ENCODE measurements at places on chromosomes 11 and 22.

DNA sequence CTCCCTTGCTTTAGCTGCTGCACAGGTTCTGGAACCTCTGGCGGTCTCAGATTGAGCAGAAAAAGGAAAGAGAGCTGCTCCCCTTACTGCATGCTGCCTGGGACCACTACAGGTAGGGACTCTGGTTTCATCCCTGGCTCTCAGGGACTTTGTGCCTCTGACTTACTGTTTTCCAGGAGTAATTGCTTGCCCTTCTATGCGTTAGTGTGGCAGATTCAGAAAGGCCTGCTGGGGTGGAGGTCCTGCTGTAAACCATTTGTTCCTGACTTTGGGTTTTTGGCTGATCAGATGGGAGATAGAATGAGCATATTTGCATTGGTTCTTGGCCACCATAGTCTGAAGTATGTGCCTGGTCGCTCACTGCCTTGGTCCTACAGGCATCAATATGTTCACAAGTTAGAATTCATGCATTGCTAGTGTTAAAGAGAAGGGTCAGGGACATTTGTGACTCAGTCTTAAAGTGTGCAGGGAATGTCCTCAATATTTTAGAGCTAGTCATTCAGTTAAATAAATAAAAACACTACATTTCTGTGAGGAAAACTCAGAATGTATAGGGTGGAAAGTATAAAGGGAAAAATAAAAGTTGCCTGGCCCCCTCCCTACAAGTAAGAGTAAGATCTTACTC, 78.0 kb downstream of the PISD start:
- no peaks in the 10 kb centered on the region for H3K27me3 ChIP-seq
- DNase-seq: no peak
- peak overlapping the region; percentile 31 for H3K27ac ChIP-seq
- H3K36me3 ChIP-seq: no peaks in the 10 kb centered on the region

GRCh38 chr11:46361283-46362155, 14.3 kb downstream of the DGKZ start:
- no peak for DNase-seq
- no peak overlapping the region for H3K27ac ChIP-seq

- DNase-seq: no peak
- H3K4me3 ChIP-seq: no peak overlapping the region
- no peaks in the 10 kb centered on the region for H3K36me3 ChIP-seq
- no peak overlapping the region for H3K27ac ChIP-seq
- peaks cover 1% of the 10 kb centered on the region for H3K27me3 ChIP-seq
Measured at GRCh38 chr11:95732930-95733602, 56.5 kb downstream of the FAM76B start.

DNA sequence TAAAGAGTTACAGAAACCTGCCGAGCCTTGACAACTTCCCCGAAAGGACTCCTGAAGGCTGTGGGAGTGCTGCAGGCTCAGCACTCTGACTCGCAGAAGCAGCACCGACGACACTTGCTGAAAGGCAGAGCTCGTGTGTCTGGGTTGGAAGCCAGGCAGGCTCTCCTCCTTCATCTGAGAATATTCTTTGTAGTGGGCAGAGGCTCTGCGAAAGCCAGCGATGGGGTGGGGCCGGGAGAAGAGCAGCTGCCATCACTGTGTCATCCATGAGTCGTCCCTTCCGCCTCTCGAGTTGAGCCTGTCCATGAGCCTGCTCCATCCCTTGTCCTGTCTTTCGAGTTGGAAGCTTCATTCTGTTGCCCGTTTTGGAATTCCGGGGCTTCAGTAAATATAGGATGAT, 11.9 kb downstream of the GLB1L2 start:
- no peak overlapping the region for H3K4me3 ChIP-seq
- no peaks in the 10 kb centered on the region for H3K27me3 ChIP-seq
- no peak overlapping the region for H3K27ac ChIP-seq
- DNase-seq: no peak
- no peaks in the 10 kb centered on the region for H3K36me3 ChIP-seq
- peaks cover 5% of the 10 kb centered on the region for H3K4me1 ChIP-seq

- no peaks in the 10 kb centered on the region for H3K27me3 ChIP-seq
- H3K36me3 ChIP-seq: no peaks in the 10 kb centered on the region
- H3K4me3 ChIP-seq: no peak overlapping the region
Measured at GRCh38 chr22:48869788-48870187, 957.9 kb downstream of the BRD1 start.

GRCh38 chr11:12392672-12393071, 15.3 kb downstream of the PARVA start:
- no peaks in the 10 kb centered on the region for H3K36me3 ChIP-seq
- no peaks in the 10 kb centered on the region for H3K4me1 ChIP-seq
- no peaks in the 10 kb centered on the region for H3K27me3 ChIP-seq
- DNase-seq: no peak
- no peak overlapping the region for H3K4me3 ChIP-seq
- no peak overlapping the region for H3K27ac ChIP-seq

DNA sequence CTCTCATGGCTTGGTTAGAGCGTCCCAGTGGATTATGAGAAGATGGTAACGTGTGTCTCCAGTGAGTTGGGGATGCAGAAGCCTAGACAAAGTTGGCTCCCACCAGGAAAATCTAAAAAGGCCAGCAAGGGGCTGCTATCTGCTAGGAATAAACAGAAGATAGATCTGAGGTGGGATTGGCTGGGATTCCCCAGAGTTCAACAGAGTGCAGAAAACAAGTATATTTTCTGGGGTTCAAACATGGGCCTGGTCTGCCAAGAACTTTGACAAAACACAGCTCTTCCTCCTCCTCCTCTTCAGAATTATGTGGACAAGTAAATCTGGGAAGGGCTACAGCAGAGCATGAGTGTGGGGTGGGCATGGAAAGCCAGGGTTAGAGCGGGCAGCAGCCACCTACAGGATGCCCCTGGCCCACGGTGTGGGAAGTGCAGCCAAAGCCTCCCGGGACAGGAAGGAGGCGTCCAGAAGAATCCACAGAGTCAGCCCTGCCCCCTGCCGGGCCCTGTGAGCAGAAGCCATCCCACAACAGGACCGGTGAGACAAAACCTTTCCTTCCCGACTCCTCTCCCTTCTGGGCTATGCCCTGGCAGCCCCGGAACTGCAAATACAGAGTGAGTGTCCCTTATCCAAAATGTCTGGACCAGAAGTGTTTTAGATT, 67.1 kb downstream of the CD82 start:
- H3K27me3 ChIP-seq: no peaks in the 10 kb centered on the region
- no peak overlapping the region for H3K4me3 ChIP-seq
- H3K27ac ChIP-seq: no peak overlapping the region
- 0 out of 2 replicates have a peak, but pooled peaks cover 5% of the 10 kb centered on the region for H3K4me1 ChIP-seq
- peak; percentile 47 for DNase-seq

DNA sequence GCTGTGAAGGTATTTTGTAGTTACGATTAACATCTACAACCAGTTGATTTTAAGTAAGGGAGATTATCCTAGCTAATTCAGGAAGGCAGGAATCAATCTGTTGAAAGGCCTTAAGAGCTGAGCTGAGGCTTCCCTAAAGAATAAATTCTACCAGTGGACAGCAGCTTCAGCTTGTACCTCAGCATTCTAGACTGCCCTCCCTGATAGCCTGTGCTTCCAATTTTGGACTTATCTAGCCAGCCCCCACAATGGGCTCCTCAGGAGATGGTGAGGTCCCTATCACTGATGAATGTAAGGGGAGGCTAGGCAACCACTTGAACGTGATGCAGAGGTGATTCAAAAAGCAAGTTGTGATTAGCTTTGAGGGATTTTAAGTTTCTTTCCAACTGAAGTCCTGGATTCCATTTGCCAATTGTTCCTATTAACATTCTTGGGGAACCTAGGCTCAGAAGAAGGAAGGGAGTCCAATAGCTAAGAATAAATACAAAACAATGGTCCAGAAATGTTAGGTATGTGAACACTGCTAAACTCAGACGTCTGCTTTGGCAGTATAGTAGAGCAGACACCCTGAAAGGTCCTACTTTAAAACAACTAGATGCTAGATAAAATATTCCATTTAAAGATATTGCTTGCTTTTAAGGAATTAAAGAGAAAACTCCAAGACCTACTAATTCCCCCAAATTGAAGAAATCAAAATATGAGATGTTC, 404.3 kb upstream of the TENM4 start:
- no peak overlapping the region for H3K4me3 ChIP-seq
- DNase-seq: no peak
- no peaks in the 10 kb centered on the region for H3K4me1 ChIP-seq
- H3K27me3 ChIP-seq: no peaks in the 10 kb centered on the region
- H3K36me3 ChIP-seq: no peaks in the 10 kb centered on the region

DNA sequence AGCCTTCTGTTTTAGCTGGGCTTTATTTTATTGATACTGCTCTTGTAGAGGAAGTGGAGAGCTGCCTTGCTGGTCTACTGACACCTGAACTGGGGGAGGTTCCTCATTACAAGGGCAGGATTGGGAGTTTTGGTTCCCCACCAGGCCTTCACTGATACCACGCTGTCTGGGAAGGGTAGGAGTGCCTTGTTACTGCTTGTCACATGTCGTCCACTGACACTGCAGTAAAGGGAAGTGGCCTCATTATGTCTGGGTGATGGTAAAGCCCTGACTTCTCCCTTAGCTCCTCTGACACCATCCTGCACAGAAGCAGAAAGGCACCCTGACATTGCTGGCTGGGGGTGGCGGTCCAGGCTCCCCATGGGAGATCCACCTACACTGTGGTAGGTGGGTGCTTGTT, 38.7 kb upstream of the ELF5 start:
- no peaks in the 10 kb centered on the region for H3K36me3 ChIP-seq
- no peak for DNase-seq
- H3K27me3 ChIP-seq: peaks cover 2% of the 10 kb centered on the region
- H3K4me3 ChIP-seq: no peak overlapping the region
- H3K4me1 ChIP-seq: no peaks in the 10 kb centered on the region
- no peak overlapping the region for H3K27ac ChIP-seq

DNA sequence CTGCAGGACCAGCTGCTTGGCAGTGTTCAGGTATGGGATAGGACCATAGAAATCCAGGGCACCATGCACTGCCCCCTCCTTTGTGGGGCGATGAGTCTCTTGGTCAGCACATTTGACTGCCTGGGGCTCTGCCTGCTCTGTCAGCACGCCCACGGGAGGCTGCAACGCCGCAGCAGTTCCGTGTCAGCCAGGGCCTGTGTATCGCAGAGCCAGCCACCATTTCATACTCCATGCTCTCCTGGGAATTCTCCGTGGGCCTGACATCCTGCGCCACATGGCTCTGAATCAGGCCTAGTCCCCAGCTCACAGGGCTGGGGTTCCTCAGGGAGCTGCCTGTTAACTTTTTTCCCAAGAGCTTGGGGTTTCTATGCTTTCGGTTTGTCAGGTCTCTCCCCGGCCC, 16.9 kb upstream of the RELT start:
- H3K36me3 ChIP-seq: peaks cover 14% of the 10 kb centered on the region
- DNase-seq: no peak
- no peak overlapping the region for H3K4me3 ChIP-seq

GRCh38 chr11:29217901-29218300, 798.9 kb downstream of the KCNA4 start:
- no peaks in the 10 kb centered on the region for H3K27me3 ChIP-seq
- DNase-seq: peak; percentile 31
- H3K36me3 ChIP-seq: no peaks in the 10 kb centered on the region
- no peak overlapping the region for H3K27ac ChIP-seq
- no peak overlapping the region for H3K4me3 ChIP-seq
- no peaks in the 10 kb centered on the region for H3K4me1 ChIP-seq

- no peaks in the 10 kb centered on the region for H3K27me3 ChIP-seq
- peaks cover 8% of the 10 kb centered on the region for H3K4me1 ChIP-seq
- DNase-seq: no peak
- H3K27ac ChIP-seq: no peak overlapping the region
- H3K36me3 ChIP-seq: no peaks in the 10 kb centered on the region
- no peak overlapping the region for H3K4me3 ChIP-seq
Measured at GRCh38 chr11:83909579-83910534, 623.7 kb upstream of the CCDC90B start.

DNA sequence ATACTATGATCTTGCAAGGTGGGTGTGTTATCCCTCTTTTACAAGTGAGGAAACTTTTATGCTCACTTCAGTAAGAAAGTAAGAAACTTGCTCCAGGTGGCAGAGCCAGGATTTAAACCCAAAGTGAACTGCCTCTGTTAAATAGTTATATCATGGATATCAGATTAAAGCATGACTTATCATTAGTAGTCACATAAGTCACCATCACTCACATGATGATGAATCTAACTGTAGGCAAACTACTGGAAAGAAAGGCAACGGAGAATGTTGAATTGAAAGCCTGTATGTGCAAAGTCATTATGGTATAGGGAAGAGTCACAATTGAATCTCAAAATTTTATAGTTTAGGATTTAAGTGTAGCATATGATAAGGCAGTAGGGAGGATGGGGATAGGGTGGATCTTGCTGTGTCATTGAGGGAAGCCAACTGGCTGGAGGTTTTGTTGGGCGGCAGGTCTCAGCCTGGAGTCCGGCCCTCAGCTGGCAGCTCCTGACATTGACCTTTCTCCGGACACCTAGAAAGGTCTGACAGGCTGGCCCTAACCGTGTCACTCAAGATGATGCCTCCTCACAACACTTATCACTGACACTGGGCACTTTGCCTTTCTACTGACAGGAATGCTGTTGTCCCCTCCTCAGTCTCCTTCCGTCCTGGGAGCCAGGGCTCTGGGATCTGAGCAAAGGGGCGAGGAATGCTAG, 98.3 kb downstream of the EMSY start:
- H3K27me3 ChIP-seq: no peaks in the 10 kb centered on the region
- no peaks in the 10 kb centered on the region for H3K4me1 ChIP-seq
- H3K36me3 ChIP-seq: peaks cover 6% of the 10 kb centered on the region
- no peak for DNase-seq
- H3K27ac ChIP-seq: no peak overlapping the region
- no peak overlapping the region for H3K4me3 ChIP-seq

DNA sequence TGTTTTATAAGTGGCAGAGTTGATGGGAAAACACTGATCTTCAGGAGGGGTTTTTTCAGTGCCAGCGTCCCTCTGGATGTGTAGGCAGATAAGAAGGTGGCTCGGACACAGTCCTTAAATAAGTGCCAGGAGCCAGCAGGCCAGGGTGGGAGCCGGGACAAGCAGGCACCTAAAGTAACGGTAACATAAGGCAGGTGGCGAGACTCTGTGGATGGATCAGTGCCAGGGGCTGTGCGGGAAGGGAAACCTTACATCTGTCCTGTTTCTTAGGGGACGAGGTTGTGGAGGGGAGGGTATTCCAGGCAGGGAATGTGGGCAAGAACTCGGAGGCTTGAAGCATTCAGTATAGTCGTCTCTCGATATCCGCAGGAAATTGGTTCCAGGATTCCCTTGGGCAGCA, 15.9 kb downstream of the BCR start:
- no peak overlapping the region for H3K4me3 ChIP-seq
- no peaks in the 10 kb centered on the region for H3K4me1 ChIP-seq
- no peak overlapping the region for H3K27ac ChIP-seq
- DNase-seq: no peak
